ENCODE measurements at places on chromosomes 4 and X.
A peak's percentile ranks its signal among the peaks of the same experiment; 100 is the strongest.

DNA sequence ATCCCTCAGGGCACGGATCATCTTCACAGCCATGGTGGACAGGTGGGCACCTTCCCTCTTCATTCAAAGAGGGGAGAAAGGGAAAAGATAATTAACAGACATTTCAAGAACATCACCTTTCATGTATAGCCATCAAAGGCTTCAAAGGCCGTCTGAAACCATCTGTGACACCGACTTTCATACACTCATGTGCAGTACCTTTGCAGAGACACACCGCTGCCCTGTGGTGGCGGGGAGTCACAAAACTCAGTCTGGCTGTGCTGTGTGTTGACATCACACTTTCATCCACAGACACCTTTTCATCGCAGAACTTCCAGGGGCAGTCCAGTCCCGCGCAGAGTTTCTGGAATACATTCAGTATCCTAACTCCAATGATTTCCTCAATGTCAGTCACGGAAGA is 47.6 kb upstream of the MTNR1A start:
- no peak for DNase-seq

DNA sequence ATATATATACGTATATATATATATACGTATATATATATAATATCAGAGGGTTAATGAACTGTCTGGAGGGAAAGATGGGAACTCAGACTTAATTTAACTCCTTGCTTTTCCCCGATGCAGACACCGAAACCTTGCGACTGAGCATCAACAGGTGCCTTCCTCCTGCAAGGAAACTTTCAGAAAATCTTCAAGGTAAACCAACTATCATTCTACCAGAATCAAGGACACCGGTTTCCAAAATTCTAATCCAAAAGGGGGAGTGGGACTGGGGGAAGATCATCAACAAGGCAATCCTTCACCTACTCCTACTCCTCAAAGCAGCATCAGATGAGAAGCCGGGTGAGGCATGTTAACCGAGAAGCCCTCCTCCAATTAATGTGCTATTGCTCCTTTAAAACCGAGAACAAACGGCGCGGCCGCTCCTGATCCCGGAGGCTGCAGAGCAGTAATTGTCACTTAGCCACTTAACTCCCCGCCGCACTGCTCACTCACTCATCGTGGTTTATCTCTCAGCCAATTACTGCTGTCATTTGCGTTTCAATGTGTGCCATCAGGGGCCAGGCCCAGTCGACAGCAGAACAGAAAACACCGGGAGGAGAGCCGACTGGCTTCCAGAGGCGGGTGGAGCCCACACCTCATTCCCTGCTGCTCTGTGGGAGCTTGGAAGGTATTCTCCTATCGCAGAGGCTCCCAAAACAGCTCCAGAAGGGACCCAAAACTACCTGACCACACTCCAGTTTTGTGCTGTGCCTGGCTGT is 61.7 kb downstream of the MAML3 start:
- peak; percentile 57 for DNase-seq

GRCh38 chr4:106614441-106614840 is 245.9 kb upstream of the GIMD1 start:
- no peak for DNase-seq

DNA sequence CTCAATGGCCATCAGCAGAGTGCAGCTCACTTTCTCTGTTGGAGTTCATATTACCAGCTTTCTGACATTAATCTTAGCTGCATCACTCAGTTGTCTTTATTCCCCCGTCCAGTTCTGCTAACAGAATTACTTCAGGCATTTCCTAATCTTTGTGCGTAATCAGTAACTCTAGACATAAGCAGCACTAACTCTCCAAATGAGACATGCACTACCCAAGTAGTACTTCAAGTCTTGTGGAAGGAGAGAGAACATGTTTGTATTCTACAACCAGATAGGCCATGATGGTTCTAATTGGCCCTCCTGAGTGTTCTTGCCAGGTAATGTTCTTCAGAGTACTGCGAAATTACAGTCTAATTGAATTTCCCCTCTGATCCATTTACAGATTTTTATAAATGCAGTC is 448.5 kb upstream of the RPS6KA3 start:
- no peak for DNase-seq

DNA sequence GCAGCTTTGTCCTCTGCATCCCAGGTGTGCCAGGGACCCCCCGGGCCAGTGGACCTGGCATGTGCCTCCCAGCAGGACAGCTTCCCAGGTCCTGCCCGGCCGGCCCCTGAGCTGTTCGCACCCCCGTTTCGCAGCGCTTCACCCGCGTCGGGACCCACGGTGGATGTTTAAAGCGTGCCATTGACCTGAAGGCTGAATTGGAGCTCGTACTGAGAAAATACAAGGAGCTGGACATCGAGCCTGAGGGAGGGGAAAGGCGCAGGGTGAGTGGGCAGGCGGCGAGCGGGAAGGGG is 7.9 kb downstream of the UVSSA start:
- DNase-seq, result no peak

GRCh38 chr4:122731676-122732075 is 828 bp upstream of the BBS12 start:
- no peak for DNase-seq

DNA sequence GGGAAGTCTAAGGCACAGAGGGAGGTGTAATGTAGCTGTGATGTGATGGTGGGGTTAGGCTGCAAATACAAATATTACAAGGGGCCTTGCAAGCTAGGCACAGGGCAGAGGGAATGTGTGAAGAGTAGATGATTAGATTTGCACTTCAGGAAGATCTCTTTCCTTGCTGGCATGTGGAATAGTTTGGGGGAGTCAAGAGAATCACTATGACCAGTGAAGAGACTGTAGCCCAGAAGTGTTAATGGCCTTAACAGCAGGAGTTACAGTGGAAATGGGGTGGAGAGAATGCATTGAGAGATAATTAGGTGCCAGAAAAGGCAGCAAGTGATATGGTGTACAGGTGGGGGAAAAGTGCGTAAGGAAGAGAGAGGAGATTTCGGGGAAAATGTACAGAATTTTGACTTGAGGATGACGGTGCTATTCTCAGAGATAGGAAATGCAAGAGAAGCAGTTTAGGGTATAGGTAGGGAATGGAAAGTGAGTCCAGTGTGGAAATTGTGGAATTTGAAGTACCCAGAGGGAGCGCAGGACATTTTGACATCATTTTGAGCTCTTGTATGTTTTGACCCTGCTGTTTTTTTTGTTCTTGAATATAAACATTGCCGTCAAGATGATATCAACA is 10.2 kb upstream of the TAPT1 start:
- DNase-seq, result no peak

All from common myeloid progenitor, CD34-positive (primary cell).